ENCODE measurements at places on chromosomes 16 and 17. TPM values are rescaled to one million over a fixed set of nuclear protein-coding genes. Genes with fewer than 3 reads are reported as not detected.

Gene TBC1D3I
- not detected for polyA plus RNA-seq

Gene CD300LB
- polyA plus RNA-seq: not detected

Gene MNT
- polyA plus RNA-seq: 4.5 TPM

Gene GLP2R
- polyA plus RNA-seq: not detected

Gene TEX19
- polyA plus RNA-seq: 0.02 TPM

Gene NAGPA
- 11.0 TPM for polyA plus RNA-seq

Gene MARF1
- 6.8 TPM for polyA plus RNA-seq

Gene TAC4
- polyA plus RNA-seq: not detected

Gene TMEM98
- 71.3 TPM for polyA plus RNA-seq

Gene NOG
- 5.4 TPM for polyA plus RNA-seq

Gene PLSCR3
- 145 TPM for polyA plus RNA-seq

Data from foreskin keratinocyte (primary cell).